HFFc6 (cell line): ENCODE measurements at places on chromosomes 7 and 10. TPM values are rescaled to one million over a fixed set of nuclear protein-coding genes. Genes with fewer than 3 reads are reported as not detected.
A peak's percentile ranks its signal among the peaks of the same experiment; 100 is the strongest.

LRIT2 gene
- not detected in 3 replicates for total RNA-seq

DNA sequence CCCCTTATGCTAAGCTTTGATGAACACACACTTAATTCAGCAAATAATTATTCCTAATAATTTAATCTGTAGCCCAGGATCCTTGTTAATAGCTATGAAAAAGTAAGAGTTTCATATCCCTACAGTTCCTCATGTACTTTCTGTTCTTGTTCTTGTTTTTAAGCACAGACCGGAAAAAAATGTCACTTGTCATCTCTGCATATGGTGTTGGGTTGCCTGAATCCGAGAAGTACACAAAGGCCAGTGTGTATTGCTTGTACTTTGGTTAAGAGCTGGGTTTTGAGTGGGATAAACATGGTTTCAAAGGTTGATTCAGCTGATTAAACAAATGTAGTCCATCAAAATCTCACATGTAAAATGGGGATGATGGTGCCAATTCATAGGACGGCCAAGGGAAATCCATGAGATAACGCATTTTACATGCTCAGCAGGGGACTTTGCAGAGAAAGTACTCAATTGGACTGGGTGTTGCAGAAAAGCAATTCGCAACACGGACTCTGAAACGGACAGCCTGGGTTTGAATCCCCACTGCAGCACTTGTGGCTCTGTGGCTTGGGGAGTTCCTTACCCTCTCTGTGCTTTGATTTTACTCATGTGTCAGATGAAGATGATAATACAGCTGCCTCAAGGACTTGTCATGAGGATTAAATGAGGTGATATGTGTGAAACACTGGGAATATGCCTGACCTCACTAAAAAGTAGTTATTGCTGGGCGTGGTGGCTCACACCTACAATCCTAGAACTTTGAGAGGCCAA, 71.7 kb downstream of the MAP3K8 start:
- H3K27ac ChIP-seq: no peak overlapping the region
- no peak overlapping the region for H3K4me3 ChIP-seq
- DNase-seq: no peak
- H3K36me3 ChIP-seq: no peaks in the 10 kb centered on the region
- peaks cover 14% of the 10 kb centered on the region for H3K4me1 ChIP-seq

- H3K36me3 ChIP-seq: no peaks in the 10 kb centered on the region; the same call in 1 of the 2 replicates
- DNase-seq: peak; percentile 66
- peaks cover 53% of the 10 kb centered on the region for H3K4me1 ChIP-seq
- H3K27me3 ChIP-seq: no peaks in the 10 kb centered on the region
Observed at GRCh38 chr7:78141522-78142281, 343.1 kb downstream of the PHTF2 start.

- H3K4me1 ChIP-seq: no peaks in the 10 kb centered on the region
- no peak for DNase-seq
Observed at GRCh38 chr7:40972426-40972825, 730.5 kb downstream of the INHBA start.

CHN2 gene
- not detected in 3 replicates for total RNA-seq

DNA sequence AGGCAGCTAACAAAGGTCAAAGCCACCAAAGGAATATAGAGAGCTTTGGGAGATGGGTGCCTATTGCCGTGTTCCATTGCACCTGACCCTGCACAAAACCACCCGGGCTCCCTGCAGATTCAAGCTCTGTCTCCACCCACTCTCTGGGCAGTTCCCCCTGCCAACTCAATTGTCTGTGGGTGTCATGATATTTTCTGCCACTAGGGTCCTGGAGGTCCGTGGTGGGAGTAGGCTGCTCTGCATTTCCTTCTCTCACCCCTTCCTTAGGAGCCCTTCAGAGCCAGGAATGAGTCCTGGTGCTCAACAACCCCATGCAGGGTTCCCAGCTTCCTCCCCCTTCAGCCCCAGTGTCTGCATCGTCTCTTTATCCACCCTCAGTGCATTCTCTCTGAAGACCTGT, 34.1 kb downstream of the PNLIPRP2 start:
- peaks cover 8% of the 10 kb centered on the region for H3K4me1 ChIP-seq
- H3K36me3 ChIP-seq: no peaks in the 10 kb centered on the region
- no peak overlapping the region for H3K27ac ChIP-seq
- no peak for DNase-seq

- H3K4me1 ChIP-seq: peaks cover 19% of the 10 kb centered on the region
- peaks cover 5% of the 10 kb centered on the region; the same call in 1 of the 2 replicates for H3K36me3 ChIP-seq
- H3K4me3 ChIP-seq: peak overlapping the region; percentile 70
- H3K27ac ChIP-seq: peak overlapping the region; percentile 93
- DNase-seq: peak; percentile 72
Observed at GRCh38 chr7:101527844-101528667, 101.0 kb downstream of the MYL10 start.
